Progenitor cell of endocrine pancreas (in vitro differentiated cells): ENCODE measurements at places on chromosomes 16 and 17. TPM values are rescaled to one million over a fixed set of nuclear protein-coding genes. Genes with fewer than 3 reads are reported as not detected.

The INCA1 gene
- 2.8 and 3.3 TPM in 2 replicates for total RNA-seq

The USP6 gene
- 0.80 and 0.84 TPM in 2 replicates for total RNA-seq

The TPPP3 gene
- total RNA-seq: 17.5 and 26.8 TPM in 2 replicates

The SERPINF2 gene
- total RNA-seq: 68.6 and 74.5 TPM in 2 replicates

The CACNG5 gene
- total RNA-seq: not detected in 2 replicates

The RCVRN gene
- total RNA-seq: not detected in 2 replicates

The LRRC3C gene
- total RNA-seq: not detected in 2 replicates

The PRSS21 gene
- total RNA-seq: not detected in 2 replicates

The PNMT gene
- total RNA-seq: 2.5 and 3.1 TPM in 2 replicates

The CCNF gene
- total RNA-seq: 26.5 and 27.8 TPM in 2 replicates

The ITPRIPL2 gene
- total RNA-seq: 12.0 and 13.8 TPM in 2 replicates

The CORO6 gene
- 0.27 TPM in 1 of 2 replicates, not detected in the other for total RNA-seq

The SPNS2 gene
- total RNA-seq: 0.60 and 1.5 TPM in 2 replicates

The KRT36 gene
- not detected in 2 replicates for total RNA-seq

The SMARCD2 gene
- total RNA-seq: 61.6 and 63.8 TPM in 2 replicates

The PSMB10 gene
- 9.8 and 10.6 TPM in 2 replicates for total RNA-seq

The MYCBPAP gene
- 1.7 and 3.5 TPM in 2 replicates for total RNA-seq

The SLC2A4 gene
- total RNA-seq: 1.5 and 2.0 TPM in 2 replicates

The STAC2 gene
- not detected in 2 replicates for total RNA-seq

The GCGR gene
- 2.1 and 2.2 TPM in 2 replicates for total RNA-seq

The GPT2 gene
- total RNA-seq: 93.1 and 99.5 TPM in 2 replicates

The SYT17 gene
- total RNA-seq: 6.6 and 10.7 TPM in 2 replicates

The KCTD5 gene
- total RNA-seq: 21.4 and 24.5 TPM in 2 replicates

The PRSS36 gene
- 0.65 and 0.69 TPM in 2 replicates for total RNA-seq

The PIGS gene
- 65.0 and 68.2 TPM in 2 replicates for total RNA-seq

The KRTAP1-5 gene
- total RNA-seq: not detected in 2 replicates

The STAT5B gene
- total RNA-seq: 43.3 and 46.8 TPM in 2 replicates

The GRB7 gene
- total RNA-seq: 28.8 and 29.9 TPM in 2 replicates

The ZCCHC14 gene
- 40.5 and 42.4 TPM in 2 replicates for total RNA-seq

The PDILT gene
- not detected in 2 replicates for total RNA-seq

The SPATA22 gene
- not detected in 2 replicates for total RNA-seq

The TBC1D26 gene
- 2.4 and 2.9 TPM in 2 replicates for total RNA-seq

The KRT17 gene
- 0.22 and 0.46 TPM in 2 replicates for total RNA-seq

The PIRT gene
- total RNA-seq: not detected in 2 replicates

The ADAP2 gene
- 1.2 and 2.3 TPM in 2 replicates for total RNA-seq

The CD300LB gene
- total RNA-seq: not detected in 2 replicates

The CMTM1 gene
- total RNA-seq: 8.8 and 9.0 TPM in 2 replicates

The HOXB5 gene
- total RNA-seq: 2.1 and 5.6 TPM in 2 replicates

The NKD1 gene
- total RNA-seq: 2.8 and 3.0 TPM in 2 replicates

The C16orf96 gene
- 1.2 and 1.7 TPM in 2 replicates for total RNA-seq

The ITGA2B gene
- total RNA-seq: 1.2 and 2.6 TPM in 2 replicates

The PYDC1 gene
- total RNA-seq: not detected in 2 replicates

The ABCA10 gene
- 0.17 and 0.44 TPM in 2 replicates for total RNA-seq

The KLHL10 gene
- not detected in 2 replicates for total RNA-seq

The ADAM11 gene
- 1.4 and 2.4 TPM in 2 replicates for total RNA-seq

The TRPV3 gene
- 1.6 and 2.7 TPM in 2 replicates for total RNA-seq
